K562 (cell line): ENCODE measurements at places on chromosomes 3 and 15.

DNA sequence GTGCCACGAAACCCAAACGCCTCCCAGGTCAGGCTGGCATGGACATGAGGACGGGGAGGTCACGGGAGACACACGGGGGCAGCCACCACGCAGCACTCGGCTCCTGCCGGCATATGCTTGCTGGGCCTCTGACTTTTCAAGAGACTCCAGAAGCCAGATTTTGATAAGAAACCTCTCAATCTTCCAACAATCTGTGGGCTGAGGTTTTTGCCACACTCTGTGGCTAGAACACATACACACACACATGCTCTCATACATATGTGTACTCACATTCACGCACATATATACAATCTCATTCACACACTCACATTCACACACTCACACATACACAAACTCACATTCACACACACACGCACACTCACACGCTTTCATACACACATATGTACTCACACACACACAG is 86.7 kb upstream of the LINGO1 start:
- no peak overlapping the region for H3K27ac ChIP-seq
- peaks cover 49% of the 10 kb centered on the region for H3K4me1 ChIP-seq
- DNase-seq = no peak
- no peaks in the 10 kb centered on the region for H3K36me3 ChIP-seq
- peaks cover 7% of the 10 kb centered on the region for H3K27me3 ChIP-seq

DNA sequence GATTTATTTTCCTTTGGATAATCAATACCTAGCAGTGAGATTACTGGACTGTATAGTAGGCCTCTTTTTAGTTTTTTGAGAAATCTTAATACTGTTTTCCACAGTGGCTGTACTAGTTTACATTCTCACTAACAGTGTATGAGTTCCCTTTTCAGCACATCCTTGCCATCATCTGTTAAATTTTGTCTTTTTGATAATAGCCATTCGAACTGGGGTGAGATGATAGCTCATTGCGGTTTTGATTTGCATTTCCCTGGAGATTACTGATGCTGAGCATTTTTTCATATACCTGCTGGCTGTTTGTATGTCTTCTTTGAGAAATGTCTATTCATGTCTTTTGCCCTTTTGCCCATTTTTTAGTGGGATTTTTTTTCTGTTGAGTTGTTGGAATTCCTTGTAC is 210.8 kb downstream of the CGGBP1 start:
- H3K36me3 ChIP-seq = peaks cover 2% of the 10 kb centered on the region; the same call in 1 of the 3 replicates
- no peak overlapping the region for H3K27ac ChIP-seq
- H3K4me3 ChIP-seq = no peak overlapping the region
- no peaks in the 10 kb centered on the region for H3K4me1 ChIP-seq

- H3K27me3 ChIP-seq = peaks cover 6% of the 10 kb centered on the region
- H3K27ac ChIP-seq = no peak overlapping the region
- peaks cover 13% of the 10 kb centered on the region for H3K4me1 ChIP-seq
- no peak for DNase-seq
- H3K36me3 ChIP-seq = no peaks in the 10 kb centered on the region
- H3K4me3 ChIP-seq = no peak overlapping the region
Observed at GRCh38 chr3:50396502-50396901, 37.2 kb upstream of the TMEM115 start.

DNA sequence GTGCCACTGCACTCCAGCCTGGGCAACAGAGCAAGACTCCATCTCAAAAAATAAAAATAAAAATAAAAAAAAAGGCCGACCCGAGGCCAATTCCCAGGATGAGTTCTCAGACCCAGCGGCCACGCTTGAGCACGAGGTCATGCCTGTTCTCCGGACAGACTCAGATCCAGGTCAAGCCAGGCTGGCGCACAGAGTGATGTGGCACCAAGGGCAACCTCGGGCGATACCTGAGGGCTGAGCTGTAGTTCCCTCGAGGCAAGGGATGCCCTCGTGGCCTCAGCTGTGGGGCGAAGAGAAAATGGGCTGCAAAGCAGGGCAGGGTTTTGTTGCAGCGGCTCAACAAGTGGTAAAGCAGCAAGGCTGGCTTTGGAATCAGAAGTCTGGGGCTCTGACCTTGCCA is 77.3 kb downstream of the C3orf70 start:
- peaks cover 51% of the 10 kb centered on the region for H3K27me3 ChIP-seq
- no peak overlapping the region for H3K27ac ChIP-seq
- H3K4me3 ChIP-seq = no peak overlapping the region
- peaks cover 6% of the 10 kb centered on the region for H3K4me1 ChIP-seq
- DNase-seq = no peak

DNA sequence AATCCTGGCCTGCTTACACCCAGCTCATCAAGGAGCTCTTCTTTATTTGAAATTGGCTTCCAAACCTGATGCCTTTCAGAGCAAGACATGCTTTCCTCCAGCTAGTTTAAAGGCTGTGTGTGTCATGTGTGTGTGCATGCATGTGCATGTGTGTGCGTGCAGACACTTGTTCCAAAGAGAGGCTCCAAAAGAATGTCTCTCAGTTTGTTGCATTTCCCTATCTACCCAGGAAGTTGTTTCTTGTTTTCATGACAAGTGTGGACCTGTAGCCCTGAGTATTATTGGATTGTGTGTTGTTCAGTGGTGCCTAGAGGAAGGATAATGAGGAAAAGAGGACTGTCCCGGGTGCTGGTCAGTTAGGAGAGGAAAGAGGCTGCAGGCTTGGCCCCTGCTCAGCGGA is 240.0 kb downstream of the THSD4 start:
- H3K27ac ChIP-seq = no peak overlapping the region
- H3K4me1 ChIP-seq = no peaks in the 10 kb centered on the region
- no peak for DNase-seq
- no peaks in the 10 kb centered on the region for H3K27me3 ChIP-seq
- H3K36me3 ChIP-seq = no peaks in the 10 kb centered on the region

DNA sequence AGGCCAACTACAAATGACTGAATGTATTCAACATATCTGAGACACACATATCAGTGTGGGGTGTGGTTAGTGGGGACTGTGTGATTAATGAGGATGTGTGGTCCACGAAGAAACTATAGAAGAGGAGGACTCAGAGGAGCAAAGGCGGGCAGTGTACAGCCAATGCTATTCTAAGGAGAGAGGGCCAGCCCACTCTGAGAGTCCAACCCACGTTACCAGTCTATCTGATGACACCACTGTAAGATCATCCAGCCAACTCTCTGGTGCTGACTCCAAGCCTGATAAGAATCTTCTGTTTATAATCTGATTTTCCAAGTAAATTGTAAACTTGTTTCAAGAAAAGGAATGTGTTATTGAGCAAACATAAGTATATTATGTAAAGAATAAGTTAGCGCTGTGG is 47.2 kb downstream of the MCF2L2 start:
- H3K27ac ChIP-seq = no peak overlapping the region
- no peaks in the 10 kb centered on the region; the same call in 1 of the 2 replicates for H3K4me1 ChIP-seq
- no peaks in the 10 kb centered on the region for H3K27me3 ChIP-seq
- H3K4me3 ChIP-seq = no peak overlapping the region
- DNase-seq = peak; percentile 35
- H3K36me3 ChIP-seq = no peaks in the 10 kb centered on the region; the same call in 2 of the 3 replicates

DNA sequence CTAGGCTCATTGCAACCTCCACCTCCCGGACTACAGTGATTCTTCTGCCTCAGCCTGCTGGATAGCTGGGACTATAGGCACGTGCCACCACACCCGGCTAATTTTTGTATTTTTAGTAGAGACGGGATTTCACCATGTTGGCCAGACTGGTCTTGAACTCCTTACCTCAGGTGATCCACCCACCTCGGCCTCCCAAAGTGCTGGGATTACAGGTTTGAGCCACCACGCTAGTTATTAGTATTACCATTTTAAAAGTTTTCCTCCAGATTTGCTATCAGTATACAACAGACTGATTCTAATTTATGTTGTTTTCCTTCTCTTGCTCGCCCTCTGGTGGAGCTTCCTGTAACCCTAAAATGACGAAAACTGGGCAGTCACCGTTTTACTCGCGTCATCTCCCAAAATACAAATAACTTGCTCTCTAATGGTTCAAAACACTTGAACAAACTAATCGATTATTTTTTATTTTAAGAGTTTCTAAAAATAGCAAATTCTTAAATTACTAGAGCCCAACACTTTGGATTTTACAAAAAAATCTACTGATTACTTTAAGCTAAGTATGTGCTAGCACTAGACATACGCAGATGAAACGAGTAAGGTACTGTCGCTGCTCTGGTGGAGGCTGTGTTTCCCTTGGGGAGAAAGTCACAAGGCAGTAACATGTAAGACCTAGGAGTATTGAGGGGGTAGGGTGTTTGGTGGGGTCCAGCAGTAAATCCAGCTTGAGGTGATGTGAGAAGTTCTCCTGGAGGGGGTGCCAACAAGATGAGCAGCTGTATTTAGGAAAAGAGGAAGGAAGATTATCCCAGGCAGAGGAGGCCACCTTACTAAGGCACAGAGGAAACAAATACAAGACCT is 203.3 kb downstream of the MBNL1 start:
- H3K4me1 ChIP-seq = no peaks in the 10 kb centered on the region; the same call in 2 of the 3 replicates
- peak; percentile 82 for DNase-seq
- no peak overlapping the region; the same call in 1 of the 2 replicates for H3K4me3 ChIP-seq
- H3K36me3 ChIP-seq = no peaks in the 10 kb centered on the region
- no peaks in the 10 kb centered on the region for H3K27me3 ChIP-seq

GRCh38 chr3:127210654-127210943 is 17.7 kb downstream of the PRR23E start:
- no peak overlapping the region for H3K27ac ChIP-seq
- peaks cover 40% of the 10 kb centered on the region for H3K27me3 ChIP-seq
- no peak overlapping the region for H3K4me3 ChIP-seq
- H3K4me1 ChIP-seq = no peaks in the 10 kb centered on the region
- DNase-seq = no peak
